Amniotic stem cell (primary cell): ENCODE measurements at places on chromosomes 16 and 17.

DNA sequence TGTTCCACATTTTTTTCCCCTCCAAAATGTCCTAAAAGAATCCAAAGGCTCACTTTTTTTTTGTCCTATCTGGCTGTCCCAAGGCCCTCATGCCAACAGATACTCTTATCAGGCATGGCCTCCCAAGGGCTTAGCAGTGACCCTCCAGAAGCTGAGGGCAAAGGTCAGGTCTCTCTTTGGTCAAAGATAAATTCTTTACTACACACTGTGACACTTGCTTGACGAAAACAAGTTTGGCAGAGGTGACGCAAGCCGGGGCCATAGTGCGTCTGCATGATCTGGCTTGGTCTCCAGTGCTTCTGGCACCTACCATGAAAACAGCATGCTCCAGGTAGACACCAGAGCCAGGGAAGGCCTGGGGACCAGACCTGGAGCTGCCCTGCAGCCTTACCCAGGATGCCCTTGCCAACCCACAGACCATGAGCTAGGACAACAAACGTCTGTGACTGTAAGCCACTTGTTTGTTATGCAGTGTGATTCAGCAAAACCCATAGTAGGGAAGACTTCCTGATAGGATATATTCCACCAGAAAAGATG, 48.5 kb upstream of the IRF8 start:
- DNase-seq: no peak

GRCh38 chr17:65259281-65259680, 122.1 kb downstream of the RGS9 start:
- DNase-seq: no peak

GRCh38 chr16:77457046-77457445, 22.2 kb upstream of the ADAMTS18 start:
- DNase-seq: no peak

DNA sequence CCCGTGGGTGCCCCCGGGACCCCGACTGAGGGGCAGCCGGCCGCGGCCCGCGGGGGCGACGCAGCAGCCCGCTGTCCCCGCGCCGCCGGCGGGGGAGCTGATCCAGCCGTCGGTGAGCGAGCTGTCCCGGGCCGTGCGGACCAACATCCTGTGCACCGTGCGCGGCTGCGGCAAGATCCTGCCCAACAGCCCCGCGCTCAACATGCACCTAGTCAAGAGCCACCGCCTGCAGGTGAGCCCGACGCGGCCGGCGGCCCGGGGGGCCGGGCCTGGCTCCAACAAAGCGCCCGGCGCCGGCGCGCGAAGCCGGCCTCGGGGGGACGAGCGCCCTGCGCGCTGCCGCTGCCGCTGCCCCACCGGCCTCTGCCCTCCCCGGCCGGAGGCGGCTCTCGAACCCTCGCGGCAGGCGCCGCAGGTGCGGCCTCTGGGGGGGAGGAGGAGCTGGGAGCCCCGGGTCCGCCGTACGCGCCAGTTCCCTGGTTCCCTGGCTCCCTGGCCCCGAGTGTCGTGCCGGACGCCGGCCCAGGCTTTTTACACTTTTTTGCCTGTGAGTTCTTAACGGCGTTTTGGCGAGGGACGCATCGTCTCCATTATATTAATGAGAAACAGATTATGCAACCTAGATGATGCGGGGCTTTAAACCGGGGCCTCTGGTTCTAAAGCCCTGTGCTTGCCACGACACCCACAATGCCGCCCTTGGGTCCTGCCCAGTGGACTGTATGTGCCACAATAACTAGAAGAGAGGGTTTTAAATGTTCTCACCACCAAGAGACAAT, 521 bp downstream of the ATMIN start:
- DNase-seq: no peak

- no peak for DNase-seq
Measured at GRCh38 chr17:49723423-49723822, 15.7 kb upstream of the SLC35B1 start.

DNA sequence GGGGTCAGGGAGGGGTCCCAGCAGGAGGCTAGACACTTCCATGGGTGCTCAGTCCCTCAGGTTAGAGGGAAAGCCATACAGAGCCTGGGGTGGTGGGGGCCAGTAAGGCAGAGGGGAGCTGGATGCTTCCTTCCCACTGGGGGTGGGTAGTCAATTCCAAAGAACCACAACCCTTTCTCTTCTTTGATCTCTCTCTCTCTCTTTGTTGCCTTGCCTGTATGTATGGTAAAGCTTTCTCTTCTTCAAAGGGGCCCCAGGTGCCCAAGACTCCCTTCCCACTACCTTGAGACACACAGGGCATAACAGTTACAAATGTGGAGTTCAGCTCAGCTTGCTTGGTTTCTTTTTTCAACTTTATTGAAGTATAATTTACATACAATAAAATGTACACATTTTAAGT, 30.5 kb upstream of the C1QL1 start:
- no peak for DNase-seq

- no peak for DNase-seq
Measured at GRCh38 chr16:72094266-72094610, 591 bp downstream of the DHX38 start.

- DNase-seq: no peak
Measured at GRCh38 chr17:78147315-78147998, 1.3 kb downstream of the C17orf99 start.

GRCh38 chr16:18833707-18834505, 32.6 kb upstream of the ARL6IP1 start:
- no peak for DNase-seq

GRCh38 chr17:42116705-42117396, 4.3 kb downstream of the KAT2A start:
- DNase-seq: peak; percentile 72

GRCh38 chr17:19448341-19449268, 37.6 kb downstream of the RNF112 start:
- peak; percentile 78 for DNase-seq

DNA sequence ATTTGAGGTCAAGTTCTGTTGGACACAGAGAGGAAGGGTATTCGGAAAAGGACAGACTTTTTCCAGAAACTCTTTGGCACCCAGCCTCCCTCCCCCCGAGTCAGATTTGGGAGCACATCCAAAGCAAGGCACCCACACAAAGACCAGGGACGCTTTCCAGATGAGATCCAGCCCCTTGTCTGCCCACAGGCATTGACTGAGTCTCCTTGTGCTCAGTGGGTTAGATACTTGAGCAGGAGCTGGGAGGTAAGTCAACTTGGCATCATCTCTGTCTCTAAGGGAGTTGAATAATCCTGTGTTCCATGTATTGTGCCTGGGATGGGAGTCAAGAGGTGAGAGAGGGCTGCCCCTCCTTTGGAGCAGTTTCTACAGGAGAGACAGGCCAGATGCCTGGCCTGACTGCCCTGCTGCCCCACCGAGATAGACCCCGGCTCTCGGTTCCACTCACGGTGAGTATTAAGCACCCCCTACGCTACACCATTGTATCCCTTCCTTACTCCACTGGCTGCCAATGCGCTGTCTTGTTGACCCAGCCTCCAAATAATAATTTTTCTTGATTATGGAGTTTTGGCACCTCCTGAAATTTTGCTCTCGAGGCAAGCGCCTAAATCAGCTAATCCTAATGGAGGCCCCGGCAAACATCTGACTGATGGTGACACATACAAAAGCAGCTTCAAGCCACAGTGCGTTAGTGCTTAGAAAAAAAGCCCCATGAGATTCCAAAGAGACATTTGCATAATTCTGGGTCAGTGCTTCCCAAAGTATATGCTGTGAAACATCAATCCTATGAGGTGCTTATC, 29.6 kb upstream of the MAP3K14 start:
- no peak for DNase-seq

DNA sequence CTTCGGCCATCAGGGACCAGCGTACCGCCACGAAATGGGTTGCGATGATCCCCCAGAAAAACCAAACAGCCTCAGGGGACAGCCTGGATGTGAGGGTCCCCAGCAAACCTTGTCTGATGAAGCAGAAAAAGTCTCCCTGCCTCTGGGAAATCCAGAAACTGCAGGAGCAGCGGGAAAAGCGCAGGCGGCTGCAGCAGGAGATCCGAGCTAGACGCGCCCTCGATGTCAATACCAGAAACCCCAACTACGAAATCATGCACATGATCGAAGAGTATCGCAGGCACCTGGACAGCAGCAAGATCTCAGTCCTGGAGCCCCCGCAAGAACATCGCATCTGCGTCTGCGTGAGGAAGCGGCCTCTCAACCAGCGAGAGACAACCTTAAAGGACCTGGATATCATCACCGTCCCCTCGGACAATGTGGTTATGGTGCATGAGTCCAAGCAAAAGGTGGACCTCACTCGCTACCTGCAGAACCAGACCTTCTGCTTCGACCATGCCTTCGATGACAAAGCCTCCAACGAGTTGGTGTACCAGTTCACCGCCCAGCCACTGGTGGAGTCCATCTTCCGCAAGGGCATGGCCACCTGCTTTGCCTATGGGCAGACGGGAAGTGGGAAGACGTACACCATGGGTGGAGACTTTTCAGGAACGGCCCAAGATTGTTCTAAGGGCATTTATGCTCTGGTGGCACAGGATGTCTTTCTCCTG, 769 bp downstream of the KIF2B start:
- no peak for DNase-seq

DNA sequence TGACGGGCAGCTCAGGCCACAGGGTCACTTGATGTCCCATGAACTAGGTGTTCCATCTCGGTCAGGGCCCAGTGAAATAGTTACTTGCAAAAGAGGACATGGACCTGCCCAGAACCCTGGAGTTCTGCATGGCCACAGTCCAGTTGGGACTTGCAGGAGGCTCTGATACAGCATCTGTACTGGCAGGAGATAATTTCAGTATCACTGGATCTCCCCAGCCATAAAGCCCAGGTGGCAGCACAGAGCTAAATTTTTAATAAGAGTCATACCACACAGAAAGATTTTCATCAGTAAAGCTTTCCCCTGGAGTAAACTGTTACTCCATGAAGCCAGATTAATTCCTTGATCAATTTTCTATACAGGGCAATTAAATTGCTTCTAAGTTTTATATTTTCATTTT, 18.0 kb upstream of the SLC16A5 start:
- DNase-seq: no peak

DNA sequence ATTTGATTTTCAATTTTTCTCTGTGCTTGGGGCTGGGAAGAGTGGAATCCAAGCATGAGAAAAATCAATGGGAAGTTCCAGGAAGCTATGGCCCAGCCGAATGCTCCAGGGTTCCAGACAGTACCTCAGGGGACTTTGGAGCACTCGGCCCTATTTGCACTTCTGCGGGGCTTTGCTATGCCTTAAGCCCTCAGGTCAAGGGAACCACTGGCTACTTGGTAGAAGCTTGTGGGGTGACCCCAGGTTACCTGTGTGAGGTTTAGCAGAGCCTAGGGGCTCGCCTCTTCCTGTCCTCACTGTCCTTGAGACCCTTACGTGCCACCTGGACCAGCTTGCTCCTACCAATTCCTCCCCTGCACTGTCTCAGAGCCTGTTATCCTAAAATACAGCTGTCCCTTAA, 121.3 kb downstream of the MGAT5B start:
- no peak for DNase-seq

DNA sequence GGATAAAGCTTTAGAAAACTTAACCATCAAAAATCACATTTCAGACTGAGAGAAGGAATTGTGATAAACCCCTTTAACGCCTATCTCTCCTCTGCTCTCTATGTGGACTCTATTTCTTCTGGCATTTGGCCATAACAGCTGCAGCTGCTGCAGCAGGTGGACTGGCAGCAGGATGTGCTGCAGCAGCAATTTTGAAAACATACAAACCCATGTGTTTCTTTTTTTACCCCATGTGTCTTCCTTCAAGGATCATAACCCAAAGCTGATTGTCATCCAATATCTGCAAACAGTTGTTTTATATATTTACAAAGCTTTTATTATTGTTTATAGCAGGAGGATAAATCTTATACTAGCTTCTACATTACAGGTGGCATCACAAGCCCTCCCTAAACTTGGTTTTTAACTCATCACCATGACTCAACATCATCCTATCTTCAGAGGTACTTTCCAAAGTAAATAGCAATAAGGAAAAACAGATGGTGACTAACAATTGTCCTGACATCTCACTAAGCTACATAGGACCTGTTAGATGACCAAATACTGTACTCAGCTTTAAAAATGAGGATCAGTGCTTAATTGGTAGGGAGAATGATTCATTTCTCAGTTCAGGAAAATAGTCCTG, 14.5 kb upstream of the KRTAP9-2 start:
- DNase-seq: peak; percentile 3

GRCh38 chr16:69424935-69425784, 741 bp downstream of the CYB5B start:
- DNase-seq: no peak

DNA sequence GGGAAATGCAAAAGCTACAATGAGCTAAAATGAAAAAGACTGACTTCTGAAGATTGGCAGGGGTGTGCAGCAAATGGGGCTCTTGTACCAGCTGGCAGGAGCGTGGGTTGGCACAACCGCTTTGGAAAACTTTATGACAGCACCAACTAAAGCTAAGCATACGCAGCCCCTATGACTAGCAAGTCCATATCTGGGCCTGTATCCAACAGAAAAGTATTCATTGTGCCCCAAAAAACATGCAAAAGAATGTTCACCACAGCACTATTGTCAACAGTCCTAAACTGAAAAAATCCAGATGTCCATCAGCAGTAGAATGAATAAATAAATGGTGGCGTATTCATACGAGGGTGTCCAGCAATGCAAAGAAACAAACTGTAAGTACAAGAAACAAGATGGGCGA, 22.6 kb upstream of the ITGA3 start:
- no peak for DNase-seq

GRCh38 chr17:81899514-81900166, 2.4 kb upstream of the NPB start:
- no peak for DNase-seq

DNA sequence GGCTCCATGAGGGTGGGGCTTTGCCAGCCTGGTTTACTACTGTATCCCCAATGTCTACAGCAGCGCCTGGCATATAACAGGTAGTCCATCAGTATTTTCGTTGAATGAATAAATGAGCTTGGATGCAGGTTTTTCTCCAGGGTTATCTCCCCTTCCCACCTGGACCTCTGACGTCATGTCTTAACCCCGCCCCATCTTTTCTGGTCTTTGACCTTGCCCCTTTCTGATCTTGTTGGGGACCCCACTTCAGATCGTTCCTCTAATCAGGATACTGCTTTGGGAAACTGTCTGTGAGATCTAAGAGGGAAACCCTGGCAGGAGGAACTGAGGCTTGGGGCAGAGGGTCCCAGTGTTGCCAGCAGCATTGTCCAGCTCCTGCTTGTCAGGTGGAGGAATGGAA, 68.8 kb upstream of the GCSH start:
- no peak for DNase-seq

GRCh38 chr16:49875806-49876715, 20.1 kb upstream of the ZNF423 start:
- no peak for DNase-seq

DNA sequence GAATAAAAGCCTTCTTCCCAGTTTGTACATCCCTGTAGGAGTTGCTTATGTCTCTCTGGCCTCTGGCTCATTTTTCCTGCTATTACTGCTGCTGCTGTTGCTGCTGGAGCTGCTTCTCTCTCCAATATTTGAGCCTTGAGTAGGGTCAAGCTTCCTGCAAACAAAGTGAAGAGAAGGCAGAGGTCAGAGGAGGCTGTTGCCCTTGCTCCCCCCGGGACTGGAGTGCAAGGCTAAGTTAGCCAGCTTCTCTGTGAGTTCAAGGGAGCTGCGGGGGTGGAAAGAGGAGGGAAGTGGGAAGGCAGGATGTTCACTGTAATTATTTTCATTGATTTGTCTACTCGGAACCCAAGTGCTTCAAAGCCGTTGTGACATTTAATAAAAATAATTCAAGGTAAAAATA, 77.0 kb upstream of the TMEM132E start:
- no peak for DNase-seq
